SK-N-MC (cell line): ENCODE measurements at places on chromosomes 6 and 20.

DNA sequence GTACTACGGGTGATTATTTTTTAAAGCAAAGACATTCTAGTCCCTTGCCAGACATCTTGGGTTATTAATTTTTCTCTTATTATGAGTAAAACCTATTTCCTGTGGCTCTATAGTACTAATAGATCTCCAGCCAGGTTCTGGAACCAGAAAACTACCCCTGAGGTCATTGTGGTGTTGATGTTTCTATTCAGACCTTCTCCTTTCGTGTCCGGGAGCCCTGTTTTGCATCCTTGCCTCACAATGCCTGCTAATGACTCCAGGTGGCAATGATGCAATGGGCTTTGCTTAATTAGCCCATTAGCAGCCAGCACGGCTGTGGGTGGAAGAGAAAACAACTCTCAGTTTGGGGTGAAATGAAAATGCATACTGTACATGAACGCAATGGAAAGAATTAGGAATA lies 62.9 kb upstream of the ARG1 start:
- no peak for DNase-seq

DNA sequence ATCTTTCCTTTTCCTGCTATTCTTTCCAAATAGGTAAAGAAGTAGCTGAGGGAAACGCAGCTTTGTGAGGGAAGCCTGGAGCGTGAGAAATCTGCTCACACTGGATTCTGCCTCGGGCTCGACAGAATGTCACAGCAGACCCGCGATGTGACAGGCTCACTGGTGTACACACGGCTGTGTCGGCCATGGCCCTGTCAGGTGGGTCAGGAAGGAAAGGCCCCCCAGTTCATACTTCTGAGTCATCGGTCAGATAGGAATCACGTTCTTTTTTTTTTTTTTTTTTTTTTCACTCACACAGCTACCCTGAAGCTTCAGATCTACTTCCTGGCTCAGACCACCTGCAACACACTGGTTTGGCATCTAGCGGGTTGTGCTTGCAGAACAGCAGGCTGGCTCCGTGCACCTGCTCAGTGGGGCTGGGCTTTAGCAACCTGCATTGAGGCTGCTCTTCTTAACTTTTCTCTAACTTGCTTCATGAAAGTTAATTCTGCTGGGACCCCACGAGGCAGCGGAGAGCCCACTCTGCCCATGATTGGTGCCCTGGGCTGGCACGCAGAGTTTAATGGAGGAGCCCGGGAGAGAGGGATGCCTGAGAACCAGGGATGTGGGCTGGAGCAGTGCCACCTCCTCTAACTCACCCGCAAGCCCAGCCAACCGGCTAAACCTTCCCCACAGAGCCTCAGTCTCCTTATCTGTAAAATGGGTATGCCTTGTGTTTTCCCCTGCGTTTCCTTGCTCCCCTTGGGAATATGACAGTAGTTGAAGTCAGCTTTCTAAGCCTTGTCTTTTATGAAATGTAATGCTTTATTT lies 61.5 kb upstream of the FNDC1 start:
- DNase-seq: no peak

- DNase-seq: no peak
These were observed 5.3 kb upstream of the FOXC1 start for GRCh38 chr6:1604158-1605003.

GRCh38 chr20:3839328-3839727 lies 7.3 kb upstream of the MAVS start:
- DNase-seq: no peak

DNA sequence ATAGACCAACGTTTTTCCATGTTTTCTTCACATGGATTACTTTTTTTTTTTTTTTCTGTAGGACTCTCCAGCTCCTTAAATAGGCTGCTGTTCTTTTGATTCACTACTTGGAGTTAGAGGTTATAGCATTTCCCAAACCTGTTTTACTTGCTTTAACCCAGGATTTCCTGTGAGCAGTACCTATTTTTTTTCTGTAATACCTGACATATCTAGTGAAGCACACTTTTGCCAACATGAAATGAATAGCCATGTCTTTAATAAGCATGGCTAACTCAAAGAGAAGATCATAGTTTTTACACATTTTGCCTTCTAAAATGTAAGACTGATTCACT lies 137.0 kb downstream of the FOXA2 start:
- DNase-seq: no peak

DNA sequence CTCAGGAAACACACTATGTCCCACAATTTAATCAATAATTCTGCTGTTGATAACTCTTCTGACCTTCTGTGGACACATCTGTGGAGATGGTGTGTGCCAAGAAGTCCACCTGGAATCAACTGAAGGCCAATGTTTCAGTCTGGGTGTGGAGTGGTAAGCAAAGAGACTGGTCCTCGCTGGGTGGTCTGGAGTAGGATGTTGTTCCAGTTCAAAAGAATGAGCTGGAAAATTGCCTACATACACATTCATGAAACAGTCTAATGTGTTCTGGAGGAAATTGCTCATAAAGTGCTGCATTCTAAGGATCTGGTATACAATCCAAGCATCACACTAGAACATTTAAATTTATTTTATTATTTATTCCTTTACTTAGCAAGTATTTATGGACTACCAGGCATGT lies 33.9 kb upstream of the TBX18 start:
- DNase-seq: no peak

- no peak for DNase-seq
These were observed 93.8 kb upstream of the POPDC3 start for GRCh38 chr6:105273589-105273988.

DNA sequence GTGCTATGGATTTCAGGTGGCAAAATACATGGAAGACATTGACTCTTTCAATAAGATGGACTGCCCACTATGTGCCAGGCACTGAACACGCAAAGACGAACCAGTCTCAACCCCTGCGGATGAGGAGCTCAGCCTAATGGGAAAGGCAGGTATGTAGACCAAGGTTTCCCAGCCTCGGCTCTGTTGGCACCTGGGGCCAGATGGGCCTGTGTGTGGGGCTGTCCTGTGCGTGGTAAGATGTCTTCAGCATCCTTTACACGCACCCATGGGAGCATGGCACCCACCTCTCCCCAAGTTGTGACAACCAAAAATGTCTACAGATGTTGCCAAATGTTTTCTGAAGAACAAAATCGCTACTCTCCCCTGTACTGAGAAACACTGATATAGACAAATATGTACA lies 82.6 kb upstream of the FOXQ1 start:
- DNase-seq: no peak

- no peak for DNase-seq
These were observed 5.5 kb downstream of the ELMO2 start for GRCh38 chr20:46400828-46401477.

- no peak for DNase-seq
These were observed 837.1 kb downstream of the EPHA7 start for GRCh38 chr6:92582211-92582610.

DNA sequence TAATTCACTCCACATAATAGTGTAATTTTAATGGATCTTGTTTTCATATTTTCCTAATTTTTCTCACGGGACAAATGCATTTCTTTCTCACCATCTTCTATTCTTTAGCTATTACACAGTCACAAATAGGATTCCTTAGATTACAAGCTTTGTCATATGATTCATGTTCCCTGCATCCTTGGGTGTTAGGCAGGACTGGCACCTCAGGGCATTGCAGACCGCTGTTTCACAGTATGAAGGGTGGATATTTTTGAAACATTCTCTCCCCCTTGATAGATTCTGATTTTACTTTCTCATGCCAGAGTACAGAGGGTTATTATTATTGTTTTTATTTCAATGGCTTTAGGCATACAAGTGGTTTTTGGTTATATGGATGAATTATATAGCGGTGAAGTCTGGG lies 602.5 kb downstream of the PHF3 start:
- no peak for DNase-seq

GRCh38 chr20:32780749-32781655 lies 18.8 kb downstream of the DNMT3B start:
- DNase-seq: no peak

GRCh38 chr20:9573335-9574151 lies 59.2 kb downstream of the LAMP5 start:
- DNase-seq: no peak

- no peak for DNase-seq
These were observed 452.4 kb upstream of the PTCHD4 start for GRCh38 chr6:48563433-48563832.

DNA sequence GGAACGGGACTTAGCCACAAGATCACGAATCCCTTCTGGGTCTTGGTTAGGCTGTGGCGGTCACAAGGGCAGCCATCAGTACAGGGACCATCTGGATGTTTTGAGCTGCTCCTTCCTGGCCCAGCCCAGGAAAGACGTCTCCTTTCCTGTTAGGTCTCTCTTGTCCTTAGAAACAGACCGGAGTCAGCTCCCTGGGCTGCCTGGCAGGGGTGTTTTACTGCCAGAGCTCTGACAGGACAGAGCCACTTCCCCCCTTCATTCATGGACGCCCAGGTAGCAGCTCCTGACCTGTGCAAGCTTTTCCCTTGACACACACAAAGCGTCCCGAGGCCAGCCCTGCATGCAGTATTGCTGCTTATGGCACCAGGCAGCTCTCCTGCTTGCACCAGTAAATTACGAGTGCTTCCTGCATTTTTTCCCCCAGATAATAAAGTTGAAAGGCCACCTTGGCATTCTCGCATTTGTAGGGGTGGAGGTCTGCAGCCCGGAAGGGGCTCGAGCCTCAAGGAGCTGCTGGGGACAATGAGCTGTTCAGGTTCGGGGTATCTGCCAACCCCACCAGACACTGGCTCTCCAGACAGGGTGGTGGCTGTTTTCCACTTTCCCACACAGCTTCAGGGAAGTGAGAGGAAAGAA lies 87.4 kb downstream of the NOL4L start:
- no peak for DNase-seq

- no peak for DNase-seq
These were observed 217.7 kb downstream of the ARHGAP18 start for GRCh38 chr6:129492260-129492659.
